ENCODE measurements at places on chromosomes 7 and 10.

GRCh38 chr7:135320268-135320667, 86.6 kb downstream of the STRA8 start:
- H3K4me1 ChIP-seq, result no peaks in the 10 kb centered on the region
- no peaks in the 10 kb centered on the region for H3K36me3 ChIP-seq
- DNase-seq, result no peak
- no peak overlapping the region for H3K27ac ChIP-seq
- H3K27me3 ChIP-seq, result no peaks in the 10 kb centered on the region

GRCh38 chr7:141161550-141162535, 88.0 kb downstream of the TMEM178B start:
- DNase-seq, result no peak
- no peak overlapping the region for H3K4me3 ChIP-seq
- no peaks in the 10 kb centered on the region for H3K36me3 ChIP-seq

GRCh38 chr7:78620920-78621319, 822.3 kb downstream of the PHTF2 start:
- no peaks in the 10 kb centered on the region for H3K27me3 ChIP-seq
- DNase-seq, result no peak
- no peak overlapping the region for H3K4me3 ChIP-seq
- no peaks in the 10 kb centered on the region for H3K36me3 ChIP-seq

DNA sequence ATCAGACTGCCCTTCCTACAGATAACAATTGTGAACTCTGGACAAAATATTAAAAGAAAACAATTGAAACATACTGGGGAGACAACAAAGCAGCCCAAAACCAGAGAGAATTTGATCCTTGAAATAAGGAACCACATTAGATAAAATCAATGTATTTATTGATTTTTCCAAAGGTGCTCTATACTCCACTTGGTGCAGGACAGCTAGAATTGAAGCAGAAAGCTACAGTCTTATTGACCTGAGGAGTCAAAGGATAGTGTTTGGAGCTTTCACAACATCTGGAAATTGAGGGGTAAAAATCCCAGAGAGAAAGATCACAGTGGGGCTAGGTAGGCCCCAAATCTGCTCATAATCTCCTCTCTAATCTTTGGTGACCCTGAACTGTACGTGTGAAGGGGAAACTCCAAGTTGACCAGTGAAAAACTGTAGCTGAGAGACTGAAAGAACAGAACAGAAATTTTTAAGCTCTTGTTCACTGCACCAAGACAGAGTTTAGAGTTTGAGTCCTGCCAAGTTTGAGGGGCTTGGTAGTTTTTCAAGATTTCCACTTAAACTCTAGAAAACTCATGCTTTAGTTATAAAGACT, 70.2 kb downstream of the SAMD9 start:
- peaks cover 22% of the 10 kb centered on the region for H3K4me1 ChIP-seq
- H3K27me3 ChIP-seq, result no peaks in the 10 kb centered on the region
- H3K4me3 ChIP-seq, result no peak overlapping the region

DNA sequence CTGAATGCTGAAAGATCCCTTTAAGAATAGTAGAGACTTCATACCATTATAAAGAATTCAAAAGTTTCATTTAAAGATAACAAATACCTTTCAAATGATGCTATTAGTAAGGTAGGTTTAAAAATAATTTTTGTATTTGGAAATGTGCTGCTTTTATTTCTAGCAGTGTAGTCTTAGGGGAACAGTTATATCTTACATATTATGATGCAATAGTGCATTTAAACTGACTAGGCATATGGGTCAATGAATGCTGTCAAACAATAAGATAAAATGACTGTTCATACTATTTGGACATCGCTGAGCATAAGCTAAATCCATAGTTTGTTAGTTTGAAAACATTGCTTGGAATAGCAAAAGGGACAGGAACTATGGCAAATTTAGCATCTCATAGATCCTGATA, 354.8 kb upstream of the SEMA3A start:
- no peaks in the 10 kb centered on the region for H3K36me3 ChIP-seq
- no peak overlapping the region for H3K27ac ChIP-seq
- H3K4me3 ChIP-seq, result no peak overlapping the region

DNA sequence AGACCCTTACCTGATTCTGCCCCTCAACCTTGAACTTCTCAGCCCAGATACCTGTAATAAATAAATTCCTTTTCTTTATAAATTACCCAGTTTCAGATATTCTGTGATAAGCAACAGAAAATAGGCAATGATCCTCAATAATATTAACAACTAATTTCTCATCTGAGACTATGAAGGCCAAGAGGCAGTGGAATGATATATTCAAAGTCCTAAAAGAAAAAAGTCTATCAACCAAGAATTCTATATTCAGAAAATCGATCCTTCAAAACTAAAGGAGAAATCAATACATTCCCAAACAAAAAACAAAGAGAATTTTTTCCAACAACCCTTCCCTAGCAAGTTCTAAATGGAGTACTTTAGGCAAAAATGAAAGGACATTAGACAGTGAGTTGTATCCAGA, 279.6 kb downstream of the PTPRN2 start:
- H3K36me3 ChIP-seq, result peaks cover 4% of the 10 kb centered on the region
- H3K27me3 ChIP-seq, result no peaks in the 10 kb centered on the region
- no peak overlapping the region for H3K4me3 ChIP-seq
- no peaks in the 10 kb centered on the region for H3K4me1 ChIP-seq

GRCh38 chr10:60045571-60045970, 139.2 kb upstream of the CCDC6 start:
- no peak overlapping the region for H3K4me3 ChIP-seq
- H3K4me1 ChIP-seq, result no peaks in the 10 kb centered on the region
- H3K27ac ChIP-seq, result no peak overlapping the region
- H3K36me3 ChIP-seq, result peaks cover 2% of the 10 kb centered on the region

- H3K4me3 ChIP-seq, result no peak overlapping the region
- no peak for DNase-seq
- H3K27me3 ChIP-seq, result peaks cover 24% of the 10 kb centered on the region
- H3K36me3 ChIP-seq, result no peaks in the 10 kb centered on the region
- H3K27ac ChIP-seq, result no peak overlapping the region
These were observed 58.8 kb upstream of the AKR1E2 start for GRCh38 chr10:4767033-4767814.

DNA sequence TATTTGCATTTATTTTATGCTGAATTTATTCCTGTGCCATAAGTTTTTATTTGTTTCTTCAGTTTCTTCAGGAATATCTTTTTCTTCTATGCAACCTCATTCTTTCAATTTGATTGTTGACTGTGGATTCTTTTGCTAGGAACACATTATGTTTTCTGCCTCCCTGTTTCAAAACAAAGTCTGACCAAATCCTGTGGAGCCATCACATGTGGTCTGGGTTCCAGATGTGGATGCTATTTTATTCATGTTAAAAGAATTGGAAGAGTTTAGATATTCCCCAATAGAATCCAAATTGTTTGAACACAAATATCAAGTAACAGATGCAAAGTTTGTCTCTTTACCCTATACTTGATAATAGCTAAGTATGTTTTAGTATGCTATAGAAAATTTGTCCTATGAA, 56.8 kb upstream of the LRRC17 start:
- H3K4me3 ChIP-seq, result no peak overlapping the region
- H3K27me3 ChIP-seq, result peaks cover 10% of the 10 kb centered on the region
- H3K36me3 ChIP-seq, result no peaks in the 10 kb centered on the region
- H3K27ac ChIP-seq, result no peak overlapping the region

GRCh38 chr10:101238732-101239105, 9.5 kb upstream of the LBX1 start:
- peaks cover 9% of the 10 kb centered on the region for H3K4me1 ChIP-seq
- H3K4me3 ChIP-seq, result no peak overlapping the region
- H3K27me3 ChIP-seq, result peaks cover 67% of the 10 kb centered on the region
- no peak for DNase-seq

DNA sequence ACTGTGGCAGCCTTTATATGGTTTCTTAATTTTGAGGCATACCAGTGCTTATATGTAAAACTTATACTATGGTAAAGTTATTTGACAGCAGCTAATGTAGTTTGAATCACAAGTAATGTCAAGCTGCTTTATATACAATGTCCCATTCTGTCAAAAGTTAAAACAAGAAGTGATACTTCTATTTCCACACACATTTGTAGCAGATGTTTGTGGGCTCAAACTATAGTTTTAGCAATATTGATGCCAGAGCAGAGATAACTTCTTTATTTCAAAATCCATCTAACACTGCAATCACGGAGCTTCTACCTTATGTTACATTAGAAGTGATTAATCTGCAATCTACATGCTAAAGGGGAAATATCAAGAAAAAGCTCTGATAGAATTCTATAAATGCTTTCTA, 149.6 kb downstream of the ADK start:
- H3K4me1 ChIP-seq, result no peaks in the 10 kb centered on the region
- no peak for DNase-seq
- H3K27ac ChIP-seq, result no peak overlapping the region
- no peaks in the 10 kb centered on the region for H3K27me3 ChIP-seq
- no peak overlapping the region for H3K4me3 ChIP-seq
- H3K36me3 ChIP-seq, result peaks cover 2% of the 10 kb centered on the region

- no peak for DNase-seq
- peaks cover 67% of the 10 kb centered on the region for H3K36me3 ChIP-seq
- peak overlapping the region; percentile 37 for H3K27ac ChIP-seq
- no peaks in the 10 kb centered on the region for H3K27me3 ChIP-seq
- H3K4me3 ChIP-seq, result no peak overlapping the region
These were observed 37.1 kb downstream of the AP3M1 start for GRCh38 chr10:74113546-74113945.

DNA sequence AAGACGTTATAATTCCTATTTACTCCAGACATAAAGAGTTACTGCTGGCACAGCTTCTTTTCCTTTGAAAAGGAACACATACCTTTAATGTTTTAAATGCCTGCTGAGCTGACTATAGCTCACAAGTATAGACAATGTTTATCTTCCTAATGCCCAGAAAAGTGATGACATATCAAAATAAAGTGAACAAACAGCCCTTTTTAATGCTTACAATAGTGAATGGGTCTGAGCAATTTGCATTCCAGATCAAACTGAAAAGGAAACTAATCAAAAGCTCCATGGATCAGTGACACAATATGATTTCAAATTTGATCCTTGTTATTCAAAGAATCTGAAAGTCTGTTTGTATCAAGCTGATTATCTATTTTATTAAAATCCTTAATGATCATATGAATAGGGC, 233.6 kb upstream of the SEMA3E start:
- no peak for DNase-seq
- H3K27me3 ChIP-seq, result peaks cover 1% of the 10 kb centered on the region
- H3K27ac ChIP-seq, result no peak overlapping the region
- H3K4me1 ChIP-seq, result no peaks in the 10 kb centered on the region
- H3K36me3 ChIP-seq, result no peaks in the 10 kb centered on the region

GRCh38 chr7:13770305-13770704, 219.2 kb downstream of the ETV1 start:
- DNase-seq, result no peak
- no peak overlapping the region for H3K4me3 ChIP-seq
- no peaks in the 10 kb centered on the region for H3K27me3 ChIP-seq
- H3K27ac ChIP-seq, result no peak overlapping the region
- no peaks in the 10 kb centered on the region for H3K4me1 ChIP-seq
- no peaks in the 10 kb centered on the region for H3K36me3 ChIP-seq

DNA sequence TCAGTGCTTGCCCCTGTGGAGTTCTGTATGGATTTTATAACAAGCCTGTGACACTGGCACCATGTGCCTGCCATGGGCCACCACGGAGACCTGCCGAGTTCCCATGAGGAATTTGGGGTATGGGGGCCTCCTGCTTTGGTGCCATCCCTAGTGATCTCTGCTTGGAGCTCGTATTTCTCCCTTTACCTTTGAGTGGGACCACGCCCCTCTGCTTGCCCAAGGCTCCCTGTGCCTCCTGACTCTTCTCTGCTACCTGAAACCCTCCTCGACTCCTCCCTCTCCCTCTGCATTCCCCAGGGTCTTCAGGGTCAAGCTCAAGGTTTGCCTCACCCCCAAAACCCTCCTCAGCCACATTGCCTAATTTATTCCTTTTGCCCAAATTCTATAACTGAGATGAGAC, 225.0 kb downstream of the BUB3 start:
- H3K4me1 ChIP-seq, result no peaks in the 10 kb centered on the region
- H3K36me3 ChIP-seq, result no peaks in the 10 kb centered on the region
- no peak for DNase-seq
- no peak overlapping the region for H3K27ac ChIP-seq
- H3K27me3 ChIP-seq, result no peaks in the 10 kb centered on the region

DNA sequence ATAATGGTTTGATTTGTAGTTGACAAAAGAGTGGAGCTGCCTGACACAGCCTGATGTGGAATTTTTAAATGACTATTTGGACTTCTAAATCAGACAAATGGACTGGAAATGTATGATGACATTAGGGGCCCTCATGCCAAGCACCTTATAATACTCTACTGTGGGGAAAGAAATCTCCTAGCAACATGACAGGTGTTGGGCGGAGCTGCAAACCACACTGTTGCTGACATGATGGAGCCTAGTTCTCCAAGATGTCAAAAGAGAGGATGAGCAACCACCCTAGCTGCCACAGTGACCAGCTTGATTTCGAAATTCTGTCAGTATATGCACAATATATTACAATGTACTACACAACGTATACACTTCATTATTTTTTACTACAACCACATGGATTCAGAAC, 65.8 kb downstream of the RHOBTB1 start:
- no peaks in the 10 kb centered on the region for H3K36me3 ChIP-seq
- DNase-seq, result no peak
- no peaks in the 10 kb centered on the region for H3K4me1 ChIP-seq
- no peak overlapping the region for H3K4me3 ChIP-seq
- no peaks in the 10 kb centered on the region for H3K27me3 ChIP-seq

DNA sequence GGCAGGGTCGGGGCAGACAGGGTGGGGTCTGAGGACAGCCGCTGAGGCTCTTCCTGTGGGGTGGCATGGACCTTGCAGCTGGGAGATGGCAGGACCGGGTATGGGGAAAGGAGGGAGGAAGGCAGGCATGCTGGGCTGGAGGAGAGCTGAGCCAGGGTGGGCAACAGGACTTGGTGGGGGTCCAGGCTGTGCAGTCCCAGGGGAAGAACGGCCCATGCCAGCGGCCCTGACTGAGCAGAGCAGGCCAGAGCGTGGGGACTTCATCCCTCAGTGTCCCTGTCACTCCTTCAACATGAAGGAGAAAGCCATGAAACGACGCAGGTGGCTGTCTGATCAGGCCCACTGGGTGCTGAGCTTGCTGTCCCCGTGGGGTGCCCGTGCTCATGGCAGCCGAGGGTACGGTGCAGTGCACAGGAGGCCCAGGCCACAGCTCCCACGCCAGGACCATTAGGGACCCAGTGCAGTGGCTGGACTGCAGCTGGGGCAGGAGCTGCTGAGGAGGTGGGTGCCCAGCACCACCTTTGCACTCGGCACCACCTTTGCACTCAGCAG, 519.6 kb downstream of the PTPRN2 start:
- DNase-seq, result no peak
- H3K27ac ChIP-seq, result no peak overlapping the region
- H3K4me1 ChIP-seq, result no peaks in the 10 kb centered on the region
- H3K27me3 ChIP-seq, result no peaks in the 10 kb centered on the region

- H3K4me3 ChIP-seq, result no peak overlapping the region
- no peaks in the 10 kb centered on the region for H3K27me3 ChIP-seq
- no peaks in the 10 kb centered on the region for H3K36me3 ChIP-seq
- no peak overlapping the region for H3K27ac ChIP-seq
- no peaks in the 10 kb centered on the region for H3K4me1 ChIP-seq
These were observed 95.1 kb downstream of the EGFR start for GRCh38 chr7:55113760-55114540.

DNA sequence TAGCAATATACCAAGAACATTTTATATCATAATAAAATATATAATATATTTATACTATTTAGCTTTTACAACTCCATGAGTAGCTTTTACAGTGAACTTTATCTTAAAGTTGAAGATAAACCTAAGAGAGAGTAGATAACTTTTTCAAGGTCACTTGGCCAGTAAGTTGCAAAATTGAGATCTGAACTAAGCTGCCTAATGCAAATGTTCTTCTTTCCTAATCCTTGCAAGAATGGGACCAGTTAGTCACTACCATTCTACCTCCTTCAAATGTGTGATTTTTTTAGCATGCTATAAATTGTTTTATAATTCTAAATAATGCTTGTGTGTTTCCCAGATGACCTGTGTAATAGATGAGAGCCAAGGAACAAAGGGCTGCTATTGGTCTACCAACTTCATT, 47.8 kb downstream of the CH25H start:
- peaks cover 47% of the 10 kb centered on the region for H3K27me3 ChIP-seq
- no peak overlapping the region for H3K27ac ChIP-seq
- peaks cover 21% of the 10 kb centered on the region for H3K4me1 ChIP-seq

All from activated T-helper 1 cell treated with anti-CD3 and anti-CD28 coated beads, Interleukin-12 subunit alpha, Interleukin-12 subunit beta, Interleukin-2, Interleukin-4 antibody, amounts not matched to agents 30 ng/mL and 10 ng/mL and 1 ng/mL, durations not matched to agents 14 hours and 24 hours and 36 hours (primary cell).